ENCODE measurements at places on chromosomes 16 and 17.
A peak's percentile ranks its signal among the peaks of the same experiment; 100 is the strongest.

DNA sequence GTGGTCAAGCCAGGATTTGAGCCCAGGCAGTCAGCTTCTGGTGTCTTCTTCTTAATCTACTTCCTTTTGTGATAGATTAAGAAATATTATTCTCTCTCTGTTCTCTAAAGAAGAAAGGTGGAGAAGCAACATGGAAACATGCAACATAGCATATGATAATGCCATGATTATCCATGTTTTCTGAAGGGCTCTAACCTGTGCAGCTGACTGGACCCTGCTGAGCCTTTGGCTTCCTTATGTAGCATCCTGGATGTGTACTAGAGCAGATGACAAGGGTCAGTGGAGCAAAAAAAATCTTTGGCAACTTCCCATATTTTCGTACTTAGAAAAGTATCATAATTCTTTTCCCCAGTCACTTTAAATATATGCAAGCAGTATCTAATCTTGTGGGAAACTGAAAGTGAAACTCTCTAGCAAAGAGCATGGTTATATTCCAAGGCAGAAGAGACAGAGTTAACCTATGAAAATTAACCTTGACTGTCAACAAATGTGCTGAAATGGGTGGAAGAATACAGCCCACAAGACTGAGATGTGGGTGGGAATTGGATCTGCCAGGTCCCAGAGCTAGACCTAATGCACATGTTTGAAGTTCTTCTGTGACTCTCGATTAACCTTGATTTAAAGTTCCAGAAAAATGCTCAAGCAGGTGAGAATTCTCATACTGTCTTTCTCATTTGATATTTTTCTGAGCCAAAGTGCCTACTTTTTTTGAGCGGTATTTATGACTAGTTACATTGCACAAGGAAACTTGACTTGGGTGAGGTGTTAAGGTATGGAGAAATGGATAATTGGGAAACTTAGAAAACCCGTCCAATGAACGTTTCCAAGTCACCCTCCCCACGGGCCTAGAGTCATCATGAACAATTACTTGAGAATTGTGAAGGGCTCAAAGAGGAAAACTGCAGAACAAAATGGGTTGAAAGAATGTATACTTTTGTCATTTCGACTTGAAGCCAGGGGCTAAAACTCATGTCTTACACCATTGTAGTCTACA is 248.6 kb downstream of the FTO start:
- DNase-seq = no peak

DNA sequence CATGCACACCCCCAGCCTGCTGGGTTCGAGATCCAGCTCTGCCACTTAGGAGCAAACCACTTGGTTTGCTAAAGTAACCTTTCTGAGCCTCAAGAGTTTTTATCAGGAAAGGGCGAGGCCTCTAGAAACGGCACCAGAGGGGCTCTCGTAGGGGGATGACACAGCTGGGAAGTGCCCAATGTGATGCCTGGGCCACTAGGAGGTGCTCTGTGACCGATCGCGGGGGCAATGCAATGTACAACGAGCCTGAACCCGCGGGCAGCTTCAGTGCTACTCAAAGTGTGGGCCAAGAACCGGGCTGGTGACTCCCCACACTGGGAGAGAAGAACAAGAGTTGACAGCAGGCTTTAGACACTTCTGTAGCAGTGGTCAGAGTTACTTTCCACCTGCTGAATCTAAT is 9.4 kb downstream of the C16orf89 start:
- peak; percentile 32 for DNase-seq

- DNase-seq = no peak
These were observed 50.7 kb downstream of the TANGO6 start for GRCh38 chr16:68893710-68894705.

DNA sequence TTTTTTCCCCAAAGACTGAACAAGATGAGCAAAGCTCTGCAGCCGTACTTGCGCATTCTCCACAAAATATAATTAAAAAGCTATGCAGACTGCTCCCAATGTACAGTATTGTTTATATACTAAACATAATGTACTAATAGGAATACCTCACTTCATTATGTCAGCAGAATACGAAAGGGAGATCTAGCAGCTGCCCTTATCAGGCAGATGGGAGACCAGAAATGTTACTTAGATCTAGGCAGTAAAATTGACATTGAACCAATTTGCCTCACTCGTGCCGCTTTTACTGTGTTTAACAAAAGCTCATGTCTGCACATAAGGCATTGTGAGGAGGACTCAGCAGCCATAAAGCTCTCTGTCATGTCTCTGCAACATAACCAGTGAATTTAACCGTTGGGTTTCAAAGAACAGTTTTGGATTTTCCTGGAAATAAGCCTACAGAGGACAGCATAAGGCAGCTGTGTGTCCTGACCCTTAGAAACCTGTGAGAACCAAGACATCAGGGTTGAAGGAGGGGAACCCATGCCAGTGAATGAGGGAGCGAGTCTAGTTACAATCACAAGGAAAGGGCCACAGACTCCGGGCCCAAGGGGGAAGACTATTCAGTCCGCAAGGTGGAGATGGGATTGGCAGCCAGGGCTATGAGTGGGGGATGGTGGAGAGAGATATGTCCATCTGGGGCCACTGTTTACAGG is 71.4 kb downstream of the GNAO1 start:
- DNase-seq = no peak

DNA sequence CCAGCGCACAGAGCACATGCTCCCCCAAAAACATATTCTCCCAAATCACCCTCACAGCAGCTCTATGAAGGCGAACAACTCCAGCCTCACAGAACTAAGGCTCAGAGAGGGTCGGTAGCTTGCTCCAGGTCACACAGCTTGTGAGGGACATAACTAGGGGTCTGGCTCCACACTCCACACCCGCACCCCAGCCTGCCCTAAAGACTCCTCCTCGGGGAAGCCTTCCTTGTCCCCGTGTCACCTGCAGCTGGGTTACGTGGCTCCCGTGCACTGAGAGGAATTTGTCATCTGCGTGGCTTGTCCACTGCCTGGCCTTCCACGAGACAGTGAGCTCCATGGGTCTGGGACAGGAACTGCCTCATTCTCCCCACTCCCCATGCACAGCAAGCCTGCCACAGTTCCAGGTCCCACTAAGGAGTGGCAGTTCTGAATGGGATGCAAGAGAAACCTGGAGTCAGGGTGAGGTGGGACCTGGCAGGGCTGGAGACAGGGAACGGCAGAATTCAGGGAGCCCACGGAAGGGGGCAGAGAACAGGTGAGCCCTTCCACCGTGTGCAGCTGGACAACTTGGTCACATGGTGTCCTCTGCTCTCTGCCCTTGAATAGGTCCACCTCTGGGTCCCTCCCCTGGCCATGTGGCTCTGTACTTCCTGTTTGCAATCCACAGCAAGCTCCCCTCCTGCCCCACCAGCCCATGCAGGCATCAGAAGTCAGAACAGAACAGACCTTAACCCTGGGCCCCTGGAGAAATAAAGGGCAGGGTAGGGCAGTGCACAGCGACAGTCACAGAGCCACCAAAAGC is 27.4 kb downstream of the TNFRSF13B start:
- no peak for DNase-seq

- DNase-seq = peak; percentile 84
These were observed 5.5 kb upstream of the RHBDF2 start for GRCh38 chr17:76506408-76507345.
